ENCODE measurements at places on chromosomes 6 and 20. TPM values are rescaled to one million over a fixed set of nuclear protein-coding genes. Genes with fewer than 3 reads are reported as not detected.

- no peak for DNase-seq
Measured at GRCh38 chr20:62606016-62606415, 36.3 kb upstream of the SLCO4A1 start.

- DNase-seq: no peak
Measured at GRCh38 chr20:61125546-61126180, 126.4 kb upstream of the CDH4 start.

- no peak for DNase-seq
Measured at GRCh38 chr6:130928158-130928912, 101.1 kb downstream of the SMLR1 start.

- no peak for DNase-seq
Measured at GRCh38 chr20:43323592-43323991, 133.9 kb upstream of the PTPRT start.

DEFB121 gene
- total RNA-seq: not detected

Data from astrocyte (in vitro differentiated cells and primary cell).